Suppressor macrophage treated with lipopolysaccharide for 1 hour (primary cell): ENCODE measurements at places on chromosomes 4 and X.
A peak's percentile ranks its signal among the peaks of the same experiment; 100 is the strongest.

- DNase-seq = peak; percentile 41
Measured at GRCh38 chr4:174156239-174156826, 127.1 kb downstream of the FBXO8 start.

DNA sequence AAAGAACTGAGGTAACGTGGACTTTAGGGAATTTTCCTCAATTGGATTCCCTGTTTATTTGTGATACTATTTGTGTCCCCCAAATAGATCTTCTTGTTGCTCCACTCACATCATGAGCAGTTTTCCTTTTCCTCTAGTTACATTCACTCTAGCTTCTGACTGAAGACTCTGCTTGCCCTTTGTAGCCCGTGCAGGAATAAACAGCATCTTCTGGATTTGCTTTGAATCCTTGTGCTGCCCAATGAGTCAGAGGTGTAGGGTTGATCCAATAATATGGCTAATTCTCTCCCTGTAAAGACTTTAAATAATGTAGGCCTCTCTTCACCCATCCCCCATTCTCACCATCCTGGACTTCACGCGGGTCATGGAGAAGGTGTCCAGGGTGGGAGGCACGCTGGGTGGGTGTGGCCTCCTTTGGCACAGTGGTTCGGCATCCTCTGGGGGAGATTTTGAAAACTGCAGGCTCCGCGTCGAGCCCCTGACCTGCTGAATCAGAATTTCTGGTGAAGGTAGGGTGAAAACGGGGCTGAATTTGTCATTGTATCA lies 9.0 kb downstream of the HAND2 start:
- no peak for DNase-seq

DNA sequence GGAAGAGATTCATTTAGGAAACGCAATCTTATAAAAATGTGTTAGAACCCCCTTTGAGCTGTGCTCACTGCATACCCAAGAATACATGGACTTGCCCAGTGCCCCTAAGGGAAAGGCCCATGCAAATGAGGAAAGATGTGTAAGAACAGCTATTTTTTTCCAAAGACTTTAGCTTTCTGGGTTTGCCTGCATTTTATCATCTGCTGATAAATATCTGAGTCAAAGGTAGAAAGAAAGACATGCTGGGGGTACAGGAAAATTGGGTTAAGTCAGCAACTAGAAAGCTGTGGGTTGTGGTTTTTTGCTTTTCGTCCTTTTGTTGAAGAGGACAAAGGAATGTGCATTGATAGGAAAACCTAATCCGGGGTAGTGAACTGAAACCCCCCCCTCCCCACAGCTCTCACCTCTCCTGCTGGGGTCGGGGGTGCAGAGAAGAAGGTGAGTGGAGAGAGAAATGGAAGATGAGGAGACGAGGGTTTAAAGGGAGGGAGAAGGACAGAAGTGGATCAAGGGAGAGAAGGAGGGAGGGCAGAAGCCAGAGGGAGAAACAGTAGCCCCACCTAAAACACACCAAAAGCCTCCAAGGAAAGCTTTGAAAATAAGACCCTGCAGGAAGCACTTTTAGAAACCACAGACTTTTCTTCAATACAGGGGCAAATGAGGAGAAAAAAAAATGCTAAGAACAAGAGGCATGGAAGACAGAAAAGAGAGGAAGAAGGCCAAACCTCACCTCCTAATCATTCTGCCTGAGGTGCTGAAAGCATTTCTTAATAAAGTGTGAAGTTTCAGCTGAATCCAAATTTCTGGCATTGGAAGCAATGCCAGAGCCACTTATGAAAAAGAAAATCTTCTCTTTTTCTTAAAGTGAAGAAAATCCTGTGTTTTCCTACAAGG lies 49.3 kb downstream of the KDR start:
- DNase-seq = no peak

DNA sequence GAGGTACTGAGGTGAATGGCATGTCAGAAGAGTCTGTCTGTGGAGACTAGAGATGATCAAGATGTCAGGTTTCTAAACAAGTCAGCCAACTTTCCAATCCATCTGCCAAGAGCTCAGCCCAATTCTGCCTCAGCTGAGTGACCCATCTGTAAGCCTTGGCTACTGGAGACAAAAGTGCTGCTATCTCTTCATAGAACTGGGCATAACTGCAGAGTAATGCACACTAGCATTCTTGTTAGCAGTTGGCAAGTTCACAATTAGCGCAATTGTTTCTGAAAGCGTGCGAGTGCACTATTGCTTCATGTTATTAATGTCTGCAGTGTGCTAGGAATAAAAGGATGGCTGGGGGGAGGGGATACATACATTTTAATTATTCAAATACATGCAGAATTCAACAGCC lies 32.9 kb upstream of the SH3D19 start:
- no peak for DNase-seq

DNA sequence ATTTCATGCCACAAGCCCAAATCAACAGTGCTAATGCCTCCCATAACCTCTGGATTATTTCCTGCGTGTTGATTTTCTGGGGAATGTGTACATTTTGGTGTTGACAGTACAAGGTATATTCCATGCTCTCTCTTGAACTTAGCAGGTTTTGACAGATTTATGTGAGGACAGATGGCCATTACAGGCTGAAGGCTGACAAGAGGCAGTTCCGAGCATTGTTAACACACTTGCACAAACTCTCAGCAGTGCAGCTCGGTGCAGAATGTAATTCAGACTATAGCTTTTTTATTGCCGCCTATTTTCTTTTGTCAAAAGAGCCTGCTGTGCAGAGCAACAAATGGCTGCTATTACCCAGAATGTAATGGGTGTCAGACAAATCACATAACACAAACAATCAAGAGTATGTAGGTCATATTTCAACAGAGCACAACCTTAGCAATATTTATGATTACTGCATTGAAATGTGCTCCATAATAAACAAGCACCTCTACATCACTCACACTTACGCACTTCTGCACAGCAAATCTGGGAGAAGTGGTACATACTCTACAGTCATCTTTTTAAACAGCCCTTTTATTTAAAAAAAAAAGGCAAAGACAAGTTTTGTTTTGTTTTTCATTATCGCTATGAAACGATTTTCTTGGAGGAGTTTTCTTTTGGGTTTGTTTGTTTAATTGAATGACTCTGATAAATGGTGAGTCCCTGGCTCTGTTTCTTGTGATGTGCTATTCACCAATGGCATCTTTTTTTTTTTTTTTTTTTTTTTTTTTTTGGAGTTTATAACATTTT lies 71.6 kb downstream of the PPARGC1A start:
- no peak for DNase-seq

GRCh38 chrX:134936542-134936941 lies 54.2 kb upstream of the SMIM10 start:
- DNase-seq = peak; percentile 10

GRCh38 chrX:43661521-43662240 lies 5.6 kb downstream of the MAOA start:
- DNase-seq = peak; percentile 28

DNA sequence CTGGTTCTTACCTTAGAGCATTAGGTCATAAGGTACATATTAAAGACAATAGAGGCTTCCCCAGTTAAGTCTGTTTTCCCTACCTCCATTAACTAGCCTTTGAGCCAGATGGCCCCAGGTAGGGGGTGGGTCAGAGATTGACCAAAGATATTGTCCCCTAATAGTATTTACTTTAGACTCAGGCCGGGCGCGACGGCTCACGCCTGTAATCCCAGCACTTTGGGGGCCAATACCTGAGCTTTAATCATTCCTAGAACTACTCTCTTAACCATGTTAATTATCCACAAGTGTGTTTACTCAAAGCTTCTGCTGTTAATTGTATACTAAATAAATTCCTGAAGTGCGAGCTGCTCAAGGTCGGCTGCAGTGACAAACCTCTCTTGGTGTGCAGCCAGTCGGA lies 28.0 kb upstream of the AMBN start:
- no peak for DNase-seq

DNA sequence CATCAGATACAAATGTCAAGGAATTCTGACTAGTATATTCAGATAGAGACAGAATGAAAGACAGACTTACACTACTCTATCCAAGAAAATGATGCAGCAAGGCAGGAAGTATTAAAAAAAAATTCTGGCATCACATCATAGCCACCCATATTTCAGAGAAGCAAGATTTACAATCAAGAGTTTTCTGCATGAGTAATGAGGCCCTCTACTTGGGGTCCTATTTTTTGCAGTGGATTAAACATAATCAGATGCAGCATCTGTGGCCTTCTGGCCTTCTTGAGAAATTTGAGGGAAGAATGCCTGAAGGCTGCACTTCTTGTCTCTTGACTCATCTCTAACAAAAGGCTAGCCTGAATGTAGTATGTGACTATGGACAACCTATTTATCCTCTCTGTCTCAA lies 48.2 kb upstream of the SLIT2 start:
- no peak for DNase-seq

GRCh38 chr4:178080312-178080711 lies 638.1 kb upstream of the AGA start:
- DNase-seq = no peak

DNA sequence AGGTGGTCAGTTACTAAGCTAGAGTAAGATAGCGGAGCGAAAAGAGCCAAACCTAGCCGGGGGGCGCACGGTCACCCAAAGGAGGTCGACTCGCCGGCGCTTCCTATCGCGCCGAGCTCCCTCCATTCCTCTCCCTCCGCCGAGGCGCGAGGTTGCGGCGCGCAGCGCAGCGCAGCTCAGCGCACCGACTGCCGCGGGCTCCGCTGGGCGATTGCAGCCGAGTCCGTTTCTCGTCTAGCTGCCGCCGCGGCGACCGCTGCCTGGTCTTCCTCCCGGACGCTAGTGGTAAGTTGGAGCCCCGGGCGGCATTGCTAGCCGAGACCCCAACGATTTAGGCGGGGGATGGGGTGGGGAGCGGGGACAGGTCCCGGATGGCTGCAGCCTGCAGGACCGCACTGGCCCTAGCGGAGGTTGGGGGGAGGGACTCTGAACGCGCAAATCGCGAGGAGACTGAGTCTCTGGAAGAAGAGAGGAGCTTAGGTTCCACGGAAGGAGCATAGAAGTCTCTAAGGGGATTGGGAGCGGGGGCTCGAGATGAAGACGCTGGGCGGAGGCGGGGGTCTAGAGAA lies 573 bp downstream of the HTR2C start:
- no peak for DNase-seq

GRCh38 chrX:56729152-56729850 lies at the start of gene NBDY:
Gene NBDY, plus strand, starts transcription at chrX:56729243. Its CDS starts 111 bp downstream, at chrX:56729354.
- peak; percentile 34 for DNase-seq

- no peak for DNase-seq
Measured at GRCh38 chrX:34749896-34750295, 92.8 kb upstream of the TMEM47 start.

DNA sequence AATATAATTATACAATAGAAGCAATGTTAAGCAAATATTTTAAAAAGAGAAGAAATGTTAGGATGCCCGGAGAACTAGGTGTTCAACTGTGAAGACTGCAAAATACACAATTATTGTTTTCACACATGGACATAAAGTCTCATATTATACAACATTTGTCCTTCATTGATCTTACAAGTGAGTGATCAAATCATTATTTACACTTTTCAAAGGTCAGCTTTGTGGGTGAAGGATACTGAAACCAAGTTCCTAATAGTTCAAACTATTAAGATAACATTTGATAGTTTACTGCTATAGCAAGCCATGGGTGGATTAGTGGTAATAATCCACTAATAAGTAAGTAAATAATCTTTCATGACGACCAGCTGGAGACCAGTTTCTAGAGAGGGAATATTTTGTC lies 23.3 kb downstream of the CTSO start:
- no peak for DNase-seq

DNA sequence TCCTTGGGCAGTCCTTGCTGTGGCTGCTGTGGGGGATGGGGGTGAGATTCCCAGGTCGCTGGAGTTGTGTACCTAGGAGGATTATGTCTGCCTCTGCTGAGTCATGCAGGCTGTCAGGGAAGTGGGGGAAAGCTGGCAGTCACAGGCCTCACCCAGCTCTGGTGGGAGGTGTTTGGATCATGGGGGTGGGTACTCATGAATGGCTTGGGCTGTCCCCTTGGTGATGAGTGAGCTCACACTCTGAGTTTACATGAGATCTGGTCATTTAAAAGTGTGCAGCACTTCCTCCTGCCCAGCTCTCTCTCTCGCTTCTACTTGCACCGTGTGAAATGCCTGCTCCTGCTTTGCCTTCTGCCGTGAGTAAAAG lies 24.6 kb upstream of the PDLIM3 start:
- DNase-seq = peak; percentile 5

- DNase-seq = no peak
Measured at GRCh38 chrX:39952989-39953388, 144.8 kb downstream of the BCOR start.

DNA sequence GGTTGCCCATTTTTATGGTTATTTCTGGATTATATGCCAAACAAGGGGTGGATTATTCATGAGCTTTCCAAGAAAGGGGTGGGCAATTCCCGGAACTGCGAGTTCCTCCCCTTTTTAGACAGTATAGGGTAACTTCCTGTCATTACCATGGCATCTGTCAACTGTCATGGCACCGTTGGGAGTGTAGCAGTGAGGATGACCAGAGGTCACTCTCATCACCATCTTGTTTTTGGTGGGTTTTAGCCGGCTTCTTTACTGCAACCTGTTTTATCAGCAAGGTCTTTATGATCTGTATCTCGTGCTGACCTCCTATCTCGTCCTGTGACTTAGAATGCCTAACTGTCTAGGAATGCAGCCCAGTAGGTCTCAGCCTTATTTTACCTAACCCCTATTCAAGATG lies 57.6 kb downstream of the SH3KBP1 start:
- DNase-seq = peak; percentile 49

DNA sequence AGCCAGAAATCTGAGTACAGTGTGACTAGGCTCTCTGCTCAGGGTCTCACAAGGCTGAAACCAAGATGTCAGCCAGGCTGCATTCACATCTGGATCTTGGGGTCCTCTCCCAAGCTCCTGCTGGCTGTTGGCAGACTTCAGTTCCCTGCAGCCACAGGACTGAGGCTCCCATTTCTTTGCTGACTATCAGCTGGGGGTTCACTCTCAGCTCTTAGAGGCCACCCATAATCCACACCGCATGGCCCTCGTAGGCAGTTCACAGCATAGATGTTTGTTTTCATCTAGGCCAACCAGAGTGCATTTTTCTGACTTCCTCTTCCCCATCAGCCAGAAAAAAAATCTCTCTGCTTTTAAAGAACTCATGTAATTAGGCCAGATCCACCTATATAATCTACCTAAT lies 8.2 kb upstream of the WDR44 start:
- no peak for DNase-seq
